Stimulated activated CD4-positive, alpha-beta T cell treated with anti-CD3 and anti-CD28 coated beads, Interleukin-2, amount 100 ng/mL, for 48 hours (primary cell): ENCODE measurements at places on chromosomes 16 and 17.

GRCh38 chr17:35081638-35082037 is 18.1 kb upstream of the RFFL start:
- no peak for DNase-seq

DNA sequence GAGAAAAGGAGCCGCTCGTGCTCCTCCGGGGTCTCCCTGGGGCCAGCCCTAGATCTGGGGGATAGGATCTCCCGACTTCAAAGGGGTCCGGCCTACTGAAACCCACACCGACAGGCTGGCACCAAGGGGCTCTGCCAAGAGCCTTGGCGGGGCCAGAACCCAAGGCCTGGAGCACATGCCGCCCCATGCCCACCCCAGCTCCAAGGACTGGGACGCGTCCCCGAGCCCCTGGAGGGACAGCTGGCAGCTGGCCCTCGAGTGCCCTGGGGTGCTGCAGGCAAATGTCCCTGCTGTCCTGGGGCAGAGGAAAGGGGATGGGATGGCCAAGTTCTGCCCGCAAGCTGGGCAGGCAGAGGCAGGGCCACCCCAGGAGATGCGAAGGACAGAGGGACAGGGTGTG is 31.8 kb upstream of the ZFPM1 start:
- no peak for DNase-seq

- no peak for DNase-seq
Measured at GRCh38 chr16:974611-975261, 4.0 kb upstream of the LMF1 start.

- DNase-seq = no peak
Measured at GRCh38 chr16:16118337-16118736, 105.0 kb downstream of the ABCC6 start.

DNA sequence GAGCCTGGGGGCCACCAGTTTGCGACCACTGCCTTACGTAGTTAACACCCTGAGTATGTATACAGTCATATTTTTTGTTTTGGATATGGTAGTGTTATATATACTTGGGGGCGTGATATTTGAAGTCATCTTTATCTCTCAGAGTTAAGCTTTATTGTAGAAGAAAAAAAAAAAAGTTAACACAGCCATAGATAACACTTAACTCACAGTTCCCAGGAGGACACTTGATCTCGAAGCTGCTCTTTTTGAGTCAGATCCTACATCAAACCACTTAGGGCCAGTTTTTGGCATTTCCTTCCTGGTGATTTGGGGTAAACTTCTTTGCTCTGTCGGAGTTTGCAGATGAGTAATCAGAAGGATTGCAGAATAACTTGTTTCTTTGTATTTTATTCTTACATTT is 5.8 kb downstream of the ITPRIPL2 start:
- no peak for DNase-seq

DNA sequence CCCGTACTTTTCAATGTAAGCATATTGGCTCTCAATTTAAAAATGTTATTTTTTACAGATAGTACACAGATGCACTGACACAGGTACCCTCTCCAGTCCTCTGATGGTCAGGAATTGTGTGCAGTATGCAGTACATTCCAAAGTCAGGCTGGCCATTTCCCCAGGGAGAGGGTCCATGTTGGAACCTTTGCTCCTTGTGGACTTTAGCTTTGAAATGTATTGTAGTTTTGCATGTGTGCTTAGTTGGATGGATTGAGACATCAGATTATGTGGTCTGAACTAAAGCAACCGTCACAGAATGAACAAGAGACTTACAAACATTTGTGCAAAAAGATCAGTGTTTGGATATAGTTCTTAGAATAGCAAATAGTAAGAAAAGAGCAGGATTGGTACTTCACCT is 381.1 kb downstream of the WWOX start:
- DNase-seq = no peak

DNA sequence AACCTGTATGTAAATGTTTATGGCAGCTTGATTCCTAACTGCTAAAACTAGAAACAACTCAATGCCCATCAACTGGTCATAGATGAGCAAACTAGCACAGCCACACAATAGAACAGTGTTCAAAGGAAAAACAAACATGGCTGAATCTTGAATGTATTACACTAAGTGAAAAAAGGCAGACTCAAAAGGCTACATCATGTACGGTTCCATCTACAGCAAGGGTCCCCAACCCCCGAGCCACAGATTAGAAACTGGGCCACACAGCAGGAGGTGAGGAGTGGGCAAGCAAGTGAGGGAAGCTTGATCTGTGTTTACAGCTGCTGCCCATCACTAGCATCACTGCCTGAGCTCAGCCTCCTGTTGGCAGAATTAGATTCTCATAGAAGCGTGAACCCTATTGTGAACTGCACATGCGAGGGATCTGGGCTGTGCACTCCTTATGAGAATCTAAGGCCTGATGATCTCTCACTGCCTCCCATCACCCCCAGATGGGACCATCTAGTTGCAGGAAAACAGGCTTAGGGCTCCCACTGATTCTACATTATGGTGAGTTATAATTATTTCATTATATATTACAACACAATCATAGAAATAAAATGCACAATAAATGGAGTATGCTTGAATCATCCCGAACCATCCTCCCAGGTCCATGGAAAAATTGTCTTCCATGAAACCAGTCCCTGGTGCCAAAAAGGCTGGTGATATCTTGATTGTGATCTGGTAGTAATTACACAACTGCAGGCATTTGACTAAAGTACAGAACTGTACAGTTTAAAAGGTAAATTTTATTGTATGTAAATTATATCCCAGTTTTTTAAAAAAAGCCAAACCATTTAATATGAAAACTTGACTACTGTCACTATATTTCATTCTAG is 7.7 kb downstream of the CEP20 start:
- no peak for DNase-seq

DNA sequence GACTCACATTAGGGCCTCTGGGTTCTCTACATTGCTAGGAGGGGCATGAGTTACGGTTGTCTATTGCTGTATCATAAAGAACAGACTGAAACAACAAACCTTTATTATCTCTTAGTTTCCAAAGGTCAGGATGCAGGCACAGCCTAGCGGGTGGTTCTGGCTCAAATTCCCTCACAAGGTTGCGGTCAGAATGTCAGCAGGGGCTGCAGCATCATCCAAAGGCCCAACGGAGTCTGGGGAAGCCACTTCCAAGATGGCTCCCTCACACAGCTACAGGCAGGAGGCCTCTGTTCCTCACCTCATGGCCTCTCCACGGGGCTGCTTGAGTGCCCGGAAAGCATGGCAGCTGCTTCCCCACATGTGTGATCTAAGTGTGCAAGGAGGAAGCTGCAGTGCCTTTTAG is 29.6 kb upstream of the ZFPM1 start:
- no peak for DNase-seq

- no peak for DNase-seq
Measured at GRCh38 chr16:78768718-78769117, 669.3 kb downstream of the WWOX start.

GRCh38 chr17:55510986-55511721 is at the start of gene SMIM36:
Gene SMIM36, minus strand, starts transcription at chr17:55511452.
- DNase-seq = no peak

- DNase-seq = no peak
Measured at GRCh38 chr16:57794849-57795430, 7.4 kb downstream of the KIFC3 start.

GRCh38 chr16:67917852-67918236 is 13.8 kb downstream of the CTRL start:
- no peak for DNase-seq
